ENCODE measurements at places on chromosomes 1 and 21.

- no peak overlapping the region for H3K27ac ChIP-seq
- H3K4me3 ChIP-seq, result no peak overlapping the region
- DNase-seq, result no peak
- no peaks in the 10 kb centered on the region for H3K4me1 ChIP-seq
These were observed 22.7 kb downstream of the KCNA2 start for GRCh38 chr1:110583505-110583904.

DNA sequence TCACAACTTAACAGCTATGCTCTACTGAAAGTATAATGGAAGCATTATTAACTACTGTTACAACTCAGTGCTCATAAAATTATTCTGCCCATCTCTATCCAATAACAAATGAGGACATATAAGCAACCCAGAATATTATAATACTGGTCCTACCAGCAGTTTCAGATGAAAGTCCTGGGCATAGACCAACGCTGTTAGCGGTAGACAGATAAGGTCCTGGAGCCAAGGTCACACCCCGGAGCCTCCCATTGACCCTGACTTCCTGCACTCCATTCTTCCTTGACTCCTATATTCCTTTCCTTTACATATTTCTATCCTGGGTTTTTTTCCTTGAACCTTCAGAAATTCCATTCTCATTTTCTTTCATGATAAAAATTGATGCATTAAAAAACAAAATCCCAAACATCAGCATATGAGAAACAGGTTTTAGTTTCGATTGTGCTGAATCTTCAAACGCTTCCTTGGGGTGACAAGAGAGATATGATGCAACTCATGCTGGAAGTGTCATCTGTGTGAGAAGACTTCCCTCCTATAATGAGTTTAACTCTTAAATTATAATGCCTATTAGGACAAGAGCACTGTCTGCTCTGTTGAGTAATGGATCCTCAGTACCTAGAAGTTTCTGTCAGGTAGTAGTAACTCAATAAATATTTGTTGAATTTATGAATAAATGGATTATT, 831.1 kb downstream of the LRRIQ3 start:
- no peaks in the 10 kb centered on the region for H3K4me1 ChIP-seq
- DNase-seq, result no peak
- no peak overlapping the region for H3K4me3 ChIP-seq
- H3K36me3 ChIP-seq, result no peaks in the 10 kb centered on the region
- no peaks in the 10 kb centered on the region for H3K27me3 ChIP-seq

DNA sequence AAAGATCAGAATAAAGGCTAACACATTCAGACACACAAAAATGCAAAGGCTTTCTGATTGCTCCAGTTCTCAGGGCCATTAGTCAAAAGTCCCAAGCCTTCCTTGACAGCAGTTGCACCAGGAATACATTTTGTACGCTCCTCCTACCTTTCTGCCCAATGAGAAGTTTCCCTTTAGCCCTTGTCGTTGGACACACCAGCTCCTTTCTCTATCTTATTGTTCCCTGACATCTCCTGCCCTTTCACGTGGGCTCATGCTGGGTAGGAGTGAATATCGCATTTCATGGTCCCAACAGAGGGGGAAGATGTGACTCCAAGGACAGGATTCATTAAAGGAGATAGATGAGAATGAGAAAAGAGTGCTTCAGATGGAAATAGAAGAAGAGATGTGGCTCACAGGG, 33.5 kb upstream of the IFI16 start:
- H3K4me1 ChIP-seq, result no peaks in the 10 kb centered on the region
- no peak overlapping the region for H3K4me3 ChIP-seq
- H3K36me3 ChIP-seq, result no peaks in the 10 kb centered on the region
- DNase-seq, result no peak
- peaks cover 4% of the 10 kb centered on the region for H3K27me3 ChIP-seq
- H3K27ac ChIP-seq, result no peak overlapping the region

DNA sequence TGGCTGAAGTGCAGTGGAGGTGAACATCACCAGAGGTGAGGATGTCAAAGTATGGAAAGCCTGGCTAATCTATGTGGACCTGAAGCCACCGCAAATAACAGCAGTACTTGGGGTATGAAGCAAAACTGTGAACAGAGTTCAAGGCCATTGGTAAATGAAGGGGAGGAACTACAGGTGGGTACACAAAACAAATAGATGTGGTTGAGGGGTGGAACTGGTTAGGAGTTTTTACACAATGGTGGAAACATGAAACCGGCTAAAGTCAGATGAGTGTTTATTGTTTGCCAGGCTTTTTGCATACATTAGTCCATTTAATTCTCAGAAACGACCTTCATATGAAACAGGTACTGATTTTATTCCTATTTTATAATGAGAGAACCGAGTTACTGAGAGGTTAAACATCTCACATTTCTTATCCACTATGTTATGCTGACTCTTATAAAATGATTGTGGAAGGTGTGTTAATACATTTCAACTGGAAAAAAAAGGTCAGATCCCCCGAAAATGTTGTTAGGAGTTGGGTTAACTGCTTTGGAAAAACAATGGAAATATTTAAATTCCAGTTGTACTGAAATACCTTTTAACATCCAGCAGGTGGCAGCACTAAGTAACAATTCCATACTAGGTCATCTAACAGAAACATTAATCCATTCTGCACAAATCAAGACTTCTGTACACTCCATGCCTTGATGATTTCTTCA, 44.3 kb upstream of the GTF2B start:
- no peak overlapping the region for H3K27ac ChIP-seq
- H3K27me3 ChIP-seq, result no peaks in the 10 kb centered on the region
- peaks cover 23% of the 10 kb centered on the region for H3K36me3 ChIP-seq
- DNase-seq, result no peak
- H3K4me3 ChIP-seq, result no peak overlapping the region

GRCh38 chr1:22296701-22297591, 154.0 kb upstream of the WNT4 start:
- peaks cover 20% of the 10 kb centered on the region for H3K27me3 ChIP-seq
- peaks cover 12% of the 10 kb centered on the region for H3K4me1 ChIP-seq
- no peak overlapping the region for H3K27ac ChIP-seq
- H3K4me3 ChIP-seq, result no peak overlapping the region

DNA sequence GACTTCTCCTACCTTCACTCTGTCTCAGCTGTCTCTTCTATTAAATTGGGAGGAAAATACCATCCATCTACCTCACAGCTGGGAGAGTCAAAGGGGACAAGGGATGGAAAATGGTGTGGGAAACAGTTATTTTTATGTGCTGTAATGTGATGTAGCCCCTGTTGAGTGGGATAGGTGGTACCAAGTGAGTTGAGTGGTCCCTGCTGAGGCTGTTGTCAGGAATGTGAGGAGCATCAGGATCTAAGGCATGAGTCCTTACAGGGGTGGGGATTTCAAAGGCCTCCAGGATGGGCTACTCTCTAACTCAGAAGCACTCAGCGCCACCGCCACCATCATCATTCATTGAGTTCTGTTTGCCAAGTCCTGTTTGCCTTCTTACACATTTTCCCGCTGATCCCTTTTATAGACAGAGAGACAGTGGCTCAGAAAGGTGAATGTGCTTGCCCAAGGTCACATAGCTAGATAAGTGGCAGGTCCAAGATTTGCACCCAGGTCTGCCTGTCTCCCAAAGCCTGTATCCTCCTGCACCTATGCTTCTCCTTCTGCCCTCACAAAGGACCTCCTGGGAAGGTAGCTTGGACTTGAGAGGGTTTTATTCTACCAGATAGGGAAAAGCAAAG, 4.6 kb upstream of the ID3 start:
- peak; percentile 20 for DNase-seq
- no peaks in the 10 kb centered on the region for H3K36me3 ChIP-seq
- peak overlapping the region; percentile 68 for H3K4me3 ChIP-seq
- H3K4me1 ChIP-seq, result peaks cover 76% of the 10 kb centered on the region
- peak overlapping the region; percentile 99 for H3K27ac ChIP-seq

DNA sequence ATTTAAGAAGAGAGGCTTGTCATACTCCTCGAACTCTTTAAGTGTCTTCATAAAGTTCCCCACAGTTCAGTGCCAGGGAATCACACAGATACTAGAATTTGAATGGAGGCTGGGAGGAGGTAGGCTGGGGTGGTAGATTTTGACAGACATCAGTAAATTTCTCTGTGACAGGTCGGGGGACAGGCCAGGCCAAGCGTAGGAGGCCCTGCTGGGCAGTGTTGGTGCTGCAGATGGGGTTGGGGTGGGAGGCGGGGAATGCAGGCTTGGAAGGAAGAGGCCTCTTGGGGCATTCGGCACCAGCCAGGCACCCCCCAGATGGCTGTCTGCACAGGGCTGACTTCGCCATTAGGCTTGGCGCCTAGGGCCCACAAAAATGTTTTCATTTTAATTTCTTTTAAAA, 84.0 kb downstream of the MAN1C1 start:
- DNase-seq, result no peak
- H3K27ac ChIP-seq, result peak overlapping the region; percentile 29
- no peak overlapping the region for H3K4me3 ChIP-seq
- H3K4me1 ChIP-seq, result peaks cover 66% of the 10 kb centered on the region
- H3K27me3 ChIP-seq, result no peaks in the 10 kb centered on the region

Data from chondrocyte (in vitro differentiated cells).